ENCODE measurements at places on chromosomes 6 and 20. TPM values are rescaled to one million over a fixed set of nuclear protein-coding genes. Genes with fewer than 3 reads are reported as not detected.

Gene MMP24
- 0.88 TPM for total RNA-seq

Gene ARFGAP1
- 70.8 TPM for total RNA-seq

Gene NNAT
- 0.23 TPM for total RNA-seq

Gene OVOL2
- not detected for total RNA-seq

Gene CLIC5
- under 0.01 TPM for total RNA-seq

Gene C6orf163
- 1.0 TPM for total RNA-seq

Gene ZCCHC3
- total RNA-seq = 23.8 TPM

Gene HMGCLL1
- not detected for total RNA-seq

Gene ARHGAP40
- not detected for total RNA-seq

Gene HLA-G
- total RNA-seq = not detected

Gene SCRT2
- total RNA-seq = not detected

Gene DOK5
- 0.34 TPM for total RNA-seq

Gene PRND
- total RNA-seq = 0.74 TPM

Gene BPI
- not detected for total RNA-seq

Gene CAGE1
- under 0.01 TPM for total RNA-seq

Gene ZKSCAN3
- 9.7 TPM for total RNA-seq

Measured in dermis blood vessel endothelial cell (primary cell).